ENCODE measurements at places on chromosomes 3 and 15. TPM values are rescaled to one million over a fixed set of nuclear protein-coding genes. Genes with fewer than 3 reads are reported as not detected.

DNA sequence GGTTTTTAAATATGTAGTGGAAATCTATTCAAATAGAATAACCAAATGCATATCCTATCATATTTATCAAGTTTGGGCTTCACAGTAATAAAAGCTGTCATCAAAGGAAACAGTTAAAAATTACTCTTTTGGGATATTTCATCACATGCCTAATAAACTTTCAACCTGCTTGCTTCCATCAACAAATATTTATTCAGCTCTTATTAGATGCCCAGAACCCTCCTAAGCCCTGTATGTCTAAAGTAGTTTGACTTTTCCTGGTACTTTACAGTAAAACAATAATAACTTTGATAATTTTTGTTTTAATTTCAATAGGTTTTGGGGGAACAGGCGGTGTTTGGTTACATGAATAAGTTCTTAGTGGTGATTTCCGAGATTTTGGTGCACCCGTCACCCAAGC is 37.5 kb upstream of the RARB start:
- no peak overlapping the region for H3K27ac ChIP-seq
- H3K27me3 ChIP-seq: no peaks in the 10 kb centered on the region
- no peaks in the 10 kb centered on the region for H3K36me3 ChIP-seq
- no peaks in the 10 kb centered on the region for H3K4me1 ChIP-seq

- H3K4me3 ChIP-seq: no peak overlapping the region
- no peaks in the 10 kb centered on the region for H3K36me3 ChIP-seq
- DNase-seq: peak; percentile 70
Measured at GRCh38 chr3:142929109-142929508, 34.4 kb downstream of the PAQR9 start.

DNA sequence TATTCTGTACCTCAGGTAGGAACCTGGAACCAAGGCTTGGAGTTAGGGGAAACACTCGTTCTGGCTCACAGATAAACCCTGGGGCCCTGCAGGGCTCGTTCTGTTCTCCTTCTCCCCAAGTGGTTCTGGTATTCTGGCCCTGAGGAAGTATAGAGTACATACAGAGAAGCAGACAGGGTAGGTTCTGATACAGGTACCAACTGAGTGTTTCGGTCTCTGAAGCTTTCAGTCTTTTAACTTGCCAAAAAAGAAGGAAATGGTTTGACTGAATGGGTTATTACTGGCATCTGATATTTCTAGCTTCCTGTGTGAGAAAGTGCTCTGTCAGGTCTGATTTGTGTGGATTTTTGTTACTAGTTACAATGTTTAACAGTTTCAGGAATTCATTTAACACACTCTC is 67.3 kb downstream of the UBE2E2 start:
- no peaks in the 10 kb centered on the region for H3K36me3 ChIP-seq
- H3K4me3 ChIP-seq: no peak overlapping the region
- H3K27ac ChIP-seq: no peak overlapping the region
- no peaks in the 10 kb centered on the region for H3K4me1 ChIP-seq

GRCh38 chr15:60480149-60480548 is 1.2 kb upstream of the ICE2 start:
- peaks cover 18% of the 10 kb centered on the region for H3K36me3 ChIP-seq
- no peak overlapping the region for H3K4me3 ChIP-seq
- H3K27ac ChIP-seq: no peak overlapping the region

GRCh38 chr15:35784745-35785144 is 238.8 kb upstream of the DPH6 start:
- no peaks in the 10 kb centered on the region for H3K27me3 ChIP-seq
- H3K27ac ChIP-seq: no peak overlapping the region
- no peaks in the 10 kb centered on the region for H3K4me1 ChIP-seq
- DNase-seq: no peak
- no peaks in the 10 kb centered on the region for H3K36me3 ChIP-seq

DNA sequence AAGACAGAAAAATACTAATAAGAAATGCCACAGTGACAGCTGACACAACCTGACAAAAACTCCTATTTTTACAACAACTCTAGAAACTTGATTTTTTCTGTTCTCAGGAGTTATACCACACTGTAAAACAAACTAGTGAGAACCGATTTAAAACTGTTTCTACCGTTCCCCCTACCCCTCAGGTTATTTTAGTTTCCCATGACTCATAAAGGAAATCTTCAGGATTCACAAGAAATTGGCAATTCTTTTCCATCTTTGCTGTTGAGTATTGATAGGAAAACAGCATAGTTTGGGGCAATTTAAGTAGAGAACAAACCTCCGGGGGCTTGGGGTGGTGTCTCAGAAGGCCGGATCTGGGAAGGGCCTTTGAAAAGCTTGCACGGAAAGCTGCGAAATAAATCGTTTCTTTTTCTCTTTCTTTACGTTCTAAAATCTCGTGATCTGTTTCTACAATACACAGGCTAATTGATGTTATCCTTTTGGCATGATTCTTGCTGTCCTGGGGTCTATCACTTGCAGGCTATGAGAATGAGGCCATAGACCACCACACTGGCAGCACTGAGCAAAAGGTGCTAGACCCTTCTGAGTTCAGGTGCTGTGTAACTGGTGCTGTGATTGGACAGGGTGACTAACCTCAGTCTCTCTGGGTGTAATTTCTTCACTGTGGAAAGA is 89.3 kb downstream of the LPP start:
- no peaks in the 10 kb centered on the region for H3K36me3 ChIP-seq
- H3K4me1 ChIP-seq: no peaks in the 10 kb centered on the region

DNA sequence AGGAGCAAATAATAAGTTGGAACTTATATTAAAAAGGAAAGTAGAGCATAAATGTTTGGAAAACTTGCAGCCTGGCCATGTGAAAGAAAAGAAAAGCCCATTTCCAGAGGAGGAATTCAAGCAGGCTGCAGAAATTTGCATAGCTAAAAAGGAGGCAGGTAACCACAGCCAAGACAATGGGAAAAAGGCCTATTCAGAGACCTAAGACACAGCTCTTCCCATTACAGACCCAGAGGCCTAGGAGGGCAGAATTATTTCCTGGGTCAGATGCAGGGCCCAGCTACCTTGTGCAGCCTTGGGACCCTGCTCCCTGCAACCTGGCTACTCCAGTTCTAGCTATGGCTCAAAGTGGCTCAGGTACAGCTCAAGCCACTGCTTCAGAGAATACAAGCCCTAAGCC is 234.6 kb upstream of the BCHE start:
- H3K27me3 ChIP-seq: no peaks in the 10 kb centered on the region
- no peak for DNase-seq
- no peaks in the 10 kb centered on the region for H3K36me3 ChIP-seq
- H3K4me3 ChIP-seq: no peak overlapping the region

DNA sequence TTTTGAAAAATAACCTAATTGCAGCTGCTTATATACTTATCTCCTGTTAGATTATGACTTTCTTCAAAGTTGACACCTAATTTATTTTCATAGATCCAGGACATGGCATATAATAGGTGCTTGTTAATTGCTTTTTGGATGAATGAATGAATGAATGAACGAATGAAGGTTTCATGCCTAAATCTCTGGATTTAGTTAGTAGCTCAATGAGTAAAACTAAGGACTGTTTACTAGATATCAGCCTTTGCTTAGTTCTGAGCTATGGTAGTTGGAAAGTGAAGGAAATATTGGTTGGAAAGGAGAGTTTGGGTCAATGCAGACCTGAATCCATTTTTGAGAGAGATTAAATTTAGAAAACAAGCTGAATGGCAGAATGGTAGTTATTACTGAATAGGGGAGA is 160.4 kb upstream of the SGO1 start:
- no peak overlapping the region for H3K27ac ChIP-seq
- H3K36me3 ChIP-seq: no peaks in the 10 kb centered on the region
- no peak for DNase-seq
- H3K27me3 ChIP-seq: no peaks in the 10 kb centered on the region
- no peaks in the 10 kb centered on the region for H3K4me1 ChIP-seq
- H3K4me3 ChIP-seq: no peak overlapping the region

DNA sequence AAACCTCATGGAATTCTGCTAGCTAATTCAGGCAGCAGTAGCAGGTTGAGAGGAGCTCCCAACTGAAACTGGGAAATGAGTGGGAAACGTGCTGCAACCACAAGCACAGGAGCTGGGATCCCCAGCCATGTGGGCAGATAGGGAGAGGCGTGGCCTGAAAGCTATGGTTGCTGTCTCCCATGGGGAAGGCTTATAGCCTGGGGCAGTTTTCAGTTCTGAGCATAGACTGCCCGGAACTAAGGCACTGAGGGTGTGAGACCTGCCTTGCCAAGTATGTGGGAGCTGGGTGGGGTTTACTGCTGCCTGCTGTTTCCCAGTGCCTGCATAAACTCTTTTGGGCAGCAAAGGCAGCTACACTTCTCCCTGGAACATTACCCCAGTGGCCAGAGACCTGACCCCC is 229.5 kb downstream of the TUSC7 start:
- no peaks in the 10 kb centered on the region for H3K27me3 ChIP-seq
- no peak overlapping the region for H3K27ac ChIP-seq
- no peak for DNase-seq

- H3K4me3 ChIP-seq: no peak overlapping the region
- H3K27me3 ChIP-seq: peaks cover 10% of the 10 kb centered on the region
Measured at GRCh38 chr3:138338244-138338643, 8.6 kb upstream of the NME9 start.

GRCh38 chr3:113243071-113243470 is 31.7 kb downstream of the BOC start:
- no peak overlapping the region for H3K27ac ChIP-seq
- H3K4me1 ChIP-seq: no peaks in the 10 kb centered on the region
- H3K36me3 ChIP-seq: no peaks in the 10 kb centered on the region

Gene OIP5
- total RNA-seq: 35.7 TPM

Gene CNTN4
- total RNA-seq: not detected

Gene CCDC191
- total RNA-seq: 0.11 TPM

All from K562 (cell line).